ENCODE measurements at places on chromosomes 4 and X.

DNA sequence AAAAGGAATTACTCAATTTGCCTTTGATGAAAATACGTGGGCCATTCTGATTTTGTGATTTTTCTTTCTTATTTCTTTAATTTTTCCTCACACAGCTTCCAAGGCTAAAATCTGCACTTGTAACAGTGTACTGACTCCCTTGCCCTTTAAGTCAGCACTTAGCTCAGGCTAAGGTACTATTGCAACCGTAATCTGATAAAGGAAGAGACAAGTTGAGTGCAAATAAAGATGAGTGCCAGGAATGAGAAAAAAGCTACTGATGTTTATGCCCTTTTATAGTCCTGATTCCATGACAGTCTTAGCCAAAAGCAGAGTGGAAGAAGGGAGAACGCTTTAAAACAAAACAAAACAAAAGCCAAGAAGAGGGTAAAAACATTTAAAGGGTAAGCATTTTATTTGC, 6.0 kb downstream of the DMD start:
- DNase-seq: no peak

- DNase-seq: no peak
These were observed 115.7 kb upstream of the IL1RAPL2 start for GRCh38 chrX:104450316-104450715.

- DNase-seq: no peak
These were observed 46.4 kb downstream of the SH2D1A start for GRCh38 chrX:124392794-124393193.

DNA sequence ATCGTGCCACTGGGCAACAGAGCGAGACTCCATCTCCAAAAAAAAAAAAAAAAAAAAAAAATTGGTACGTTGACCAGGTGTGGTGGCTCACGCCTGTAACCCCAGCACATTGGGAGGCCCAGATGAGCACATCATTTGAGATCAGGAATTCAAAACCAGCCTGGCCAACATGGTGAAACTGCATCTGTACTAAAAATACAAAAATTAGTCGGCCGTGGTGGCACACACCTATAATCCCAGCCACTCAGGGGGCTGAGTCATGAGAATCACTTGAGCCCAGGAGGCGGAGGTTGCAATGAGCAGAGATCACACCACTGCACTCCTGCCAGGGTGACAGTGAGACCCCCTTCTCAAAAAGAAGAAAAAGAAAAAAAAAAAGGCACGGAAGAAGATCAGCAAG, 24.5 kb downstream of the RBMX start:
- DNase-seq: no peak

- no peak for DNase-seq
These were observed 2.5 kb upstream of the EFNB1 start for GRCh38 chrX:68826113-68826980.

GRCh38 chrX:49838374-49838773, 9.3 kb downstream of the PAGE4 start:
- no peak for DNase-seq

DNA sequence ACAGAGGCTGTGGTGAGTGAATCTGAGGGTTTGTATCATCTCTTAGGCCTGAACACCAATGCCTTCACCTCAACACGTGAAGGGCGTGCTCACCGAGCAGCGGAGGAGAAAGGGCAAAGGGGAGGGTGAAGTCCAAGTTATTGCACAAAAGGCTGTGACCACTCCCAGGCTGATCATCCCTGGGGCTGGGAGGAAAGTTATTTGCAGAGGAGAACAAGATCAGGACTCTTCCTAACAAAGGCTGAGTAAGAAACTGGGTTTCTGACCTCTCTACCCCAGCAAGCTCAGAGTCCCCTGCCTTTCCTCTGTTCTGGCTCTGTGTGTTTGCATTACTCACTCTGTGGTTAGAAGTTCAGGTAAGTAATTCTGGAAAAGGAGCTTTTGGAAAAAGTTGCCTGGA, 366.3 kb upstream of the CXorf51A start:
- no peak for DNase-seq

DNA sequence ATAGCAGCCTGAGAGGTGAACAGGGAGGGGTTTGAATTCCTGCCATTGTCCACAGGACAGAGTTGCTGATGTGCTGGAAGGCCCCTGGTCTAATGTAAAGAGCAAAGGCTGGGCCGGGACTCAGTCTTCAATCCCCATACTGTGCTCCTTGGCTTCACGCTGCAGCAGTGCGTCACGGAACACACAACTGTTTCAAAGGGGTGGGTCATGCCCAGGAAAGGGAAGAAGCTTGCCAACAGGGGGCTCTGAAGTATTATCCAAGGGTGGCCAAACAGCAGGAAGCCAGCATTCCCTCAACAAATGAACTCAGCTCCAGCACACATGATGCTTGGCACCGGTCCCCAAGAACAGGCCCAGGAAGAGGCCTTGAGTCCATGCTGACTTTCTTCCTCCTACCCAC, 122.5 kb downstream of the NFKB1 start:
- no peak for DNase-seq

DNA sequence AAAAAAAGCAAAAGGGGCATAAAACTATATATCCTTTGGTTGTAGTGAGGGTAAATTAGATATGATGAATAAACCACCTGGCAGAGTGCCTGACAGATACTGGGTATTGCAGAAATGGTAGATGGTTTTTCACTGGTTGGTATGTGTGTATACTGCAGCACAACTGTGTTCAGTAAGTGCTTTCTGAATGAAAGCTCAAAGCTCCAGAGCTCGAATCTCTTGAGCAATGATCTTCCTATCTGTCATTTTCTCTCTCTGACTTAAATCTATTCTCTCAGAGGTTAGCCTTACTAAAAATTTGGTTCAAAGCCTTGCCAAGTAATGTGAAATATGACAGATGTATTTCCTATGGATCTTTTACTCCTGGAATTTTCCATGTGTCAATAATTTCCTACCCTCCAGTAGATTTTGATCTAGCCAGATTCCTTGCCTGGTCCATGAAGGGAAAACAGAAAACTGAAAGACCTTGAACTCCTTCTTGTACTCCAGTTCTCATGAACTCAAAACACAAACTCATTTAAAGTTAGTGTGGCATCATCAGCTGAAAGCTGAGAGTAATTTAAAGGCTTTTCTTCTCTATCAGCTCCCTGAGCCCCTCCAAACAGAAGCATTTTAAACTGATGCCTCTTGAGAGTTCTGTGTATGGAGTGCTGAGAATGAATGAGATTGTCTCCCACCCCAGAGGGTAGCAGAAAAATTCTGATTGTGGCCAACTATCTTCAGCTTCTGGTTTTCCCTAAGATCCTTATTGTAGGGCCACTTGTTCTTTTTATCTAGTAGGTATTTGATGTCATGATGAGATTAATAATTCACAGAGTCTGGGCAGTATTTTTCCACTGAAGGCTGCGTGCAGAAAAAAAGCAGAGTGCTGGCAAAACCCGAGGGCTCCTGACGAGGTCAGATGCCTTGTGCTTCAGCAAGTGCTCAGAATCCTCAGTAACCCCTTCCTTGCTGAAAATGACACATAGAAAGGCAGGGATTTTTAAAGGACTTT, 363.4 kb upstream of the BOD1L1 start:
- no peak for DNase-seq

DNA sequence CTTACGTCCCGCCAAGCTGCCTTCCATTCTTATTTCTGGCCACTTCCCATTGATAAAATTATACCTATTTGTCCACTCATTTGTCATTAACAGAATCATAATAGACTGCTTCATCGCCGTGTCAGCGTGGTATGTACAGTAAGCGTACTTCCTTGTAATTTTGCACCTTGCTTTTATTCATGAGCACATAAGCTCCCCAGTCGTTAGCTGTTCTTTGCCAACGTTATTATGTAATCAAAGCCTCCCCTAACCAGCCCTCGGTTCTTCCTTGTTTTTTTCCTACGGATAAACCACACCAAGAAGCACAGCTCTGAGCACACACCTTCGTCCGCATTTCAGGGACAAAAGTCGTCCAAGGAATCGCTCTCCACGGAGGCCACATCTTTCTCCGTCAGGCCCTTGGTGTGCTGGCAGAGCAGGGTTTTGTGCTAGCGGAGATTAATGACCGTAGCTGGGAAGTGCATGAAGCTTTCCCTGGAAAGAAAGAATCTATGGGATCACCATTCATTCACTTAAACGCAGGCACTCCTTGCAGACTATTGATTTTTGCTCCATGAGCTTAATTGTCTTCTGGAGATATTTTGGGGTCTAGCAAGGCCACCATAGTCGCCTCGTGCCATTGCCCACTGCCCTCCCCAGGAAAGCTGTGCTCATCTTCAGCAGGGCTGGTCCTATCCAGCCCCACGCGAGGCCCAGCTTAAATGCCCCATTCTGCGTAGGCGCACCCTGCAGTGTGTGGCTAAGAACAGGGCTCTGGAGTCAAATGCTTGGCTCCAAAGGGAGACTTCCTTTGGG, 200.9 kb upstream of the PSAPL1 start:
- no peak for DNase-seq

DNA sequence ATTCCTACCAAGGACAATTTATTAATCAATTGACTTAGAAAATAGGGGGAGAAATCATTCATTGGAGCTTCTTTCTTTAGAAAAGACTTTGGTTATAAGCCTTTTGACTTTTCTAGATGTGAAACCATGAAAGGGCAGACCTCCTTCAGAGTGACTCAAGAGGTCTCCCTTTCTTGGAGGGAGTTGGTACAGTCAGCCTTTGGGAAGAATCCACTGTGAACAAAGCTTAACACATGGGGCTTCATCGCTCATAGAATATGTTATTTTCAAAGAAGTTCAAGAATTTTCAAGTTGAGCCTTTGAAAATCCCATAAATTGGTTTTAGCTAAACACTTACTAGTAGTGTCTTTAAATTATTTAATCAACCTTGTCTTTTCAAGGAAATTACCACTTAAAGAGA, 28.0 kb downstream of the RIPPLY1 start:
- DNase-seq: no peak

DNA sequence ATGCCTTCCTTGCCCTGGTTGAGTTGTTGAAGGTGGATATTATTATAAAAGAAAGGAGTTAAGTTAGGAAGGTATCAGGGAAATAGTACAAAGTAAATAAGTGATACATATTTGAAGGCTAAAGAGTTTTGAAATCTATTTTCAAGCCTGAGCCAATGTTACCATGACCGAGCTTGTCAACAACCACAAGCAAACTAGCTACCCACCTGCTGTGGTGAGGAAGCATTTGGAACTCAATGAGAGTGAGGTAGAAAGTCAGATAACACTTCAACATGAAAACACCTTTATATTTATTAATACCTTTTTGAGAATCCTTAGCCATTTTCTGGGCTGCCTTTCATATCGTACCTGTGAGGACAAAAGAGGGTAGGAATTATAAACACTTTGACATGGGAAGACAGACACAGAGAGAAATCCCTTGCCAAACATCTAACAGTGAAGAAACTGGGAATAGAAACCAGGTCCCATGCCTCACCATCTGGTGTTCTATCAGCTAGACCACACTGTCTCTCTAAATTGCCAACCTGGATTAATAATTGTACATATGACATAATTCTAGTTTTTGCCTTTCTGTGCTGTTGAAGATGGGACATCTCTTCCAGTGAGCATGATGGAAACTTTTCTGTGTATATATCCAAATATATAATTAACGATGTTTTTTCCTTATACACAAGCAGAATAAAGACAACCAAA, 606.4 kb upstream of the NR3C2 start:
- no peak for DNase-seq

DNA sequence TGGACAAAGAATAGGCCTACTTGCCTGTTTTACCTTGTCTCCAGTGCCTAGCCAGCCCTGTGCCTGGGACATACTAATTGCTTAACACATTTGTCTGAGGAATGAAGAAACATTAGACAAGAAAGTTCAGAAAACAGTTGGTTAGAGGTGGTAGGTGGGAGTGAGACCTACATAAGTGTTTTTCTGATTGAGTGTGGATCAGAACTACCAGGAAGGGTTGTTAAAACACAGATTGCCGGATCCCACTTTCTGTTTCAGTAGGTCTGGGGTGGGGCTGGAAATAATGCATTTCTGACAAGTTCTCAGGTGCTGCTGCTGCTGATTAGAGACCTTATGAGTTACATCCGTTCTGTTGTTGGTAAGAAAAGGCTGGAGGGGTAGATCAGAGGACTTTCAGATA, 5.7 kb upstream of the JADE1 start:
- no peak for DNase-seq

DNA sequence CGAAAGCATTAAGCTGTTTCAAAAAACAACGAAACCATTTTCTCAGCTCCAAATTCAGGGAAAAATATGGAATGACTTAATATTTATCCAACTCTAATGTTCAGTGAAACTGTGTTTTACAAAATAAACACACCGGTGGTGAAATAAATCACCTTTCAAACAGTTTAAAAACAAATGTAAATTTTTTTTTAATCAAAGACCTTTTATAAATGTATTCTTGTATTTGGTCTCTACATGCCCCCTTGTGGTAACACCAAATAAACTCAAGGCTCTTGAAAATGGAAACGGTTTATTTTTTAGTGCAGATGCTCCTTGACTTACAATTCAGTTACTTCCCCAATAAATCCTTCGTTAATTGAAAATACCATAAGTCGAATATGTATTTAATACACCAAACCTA, 45.8 kb upstream of the ITM2A start:
- DNase-seq: no peak

DNA sequence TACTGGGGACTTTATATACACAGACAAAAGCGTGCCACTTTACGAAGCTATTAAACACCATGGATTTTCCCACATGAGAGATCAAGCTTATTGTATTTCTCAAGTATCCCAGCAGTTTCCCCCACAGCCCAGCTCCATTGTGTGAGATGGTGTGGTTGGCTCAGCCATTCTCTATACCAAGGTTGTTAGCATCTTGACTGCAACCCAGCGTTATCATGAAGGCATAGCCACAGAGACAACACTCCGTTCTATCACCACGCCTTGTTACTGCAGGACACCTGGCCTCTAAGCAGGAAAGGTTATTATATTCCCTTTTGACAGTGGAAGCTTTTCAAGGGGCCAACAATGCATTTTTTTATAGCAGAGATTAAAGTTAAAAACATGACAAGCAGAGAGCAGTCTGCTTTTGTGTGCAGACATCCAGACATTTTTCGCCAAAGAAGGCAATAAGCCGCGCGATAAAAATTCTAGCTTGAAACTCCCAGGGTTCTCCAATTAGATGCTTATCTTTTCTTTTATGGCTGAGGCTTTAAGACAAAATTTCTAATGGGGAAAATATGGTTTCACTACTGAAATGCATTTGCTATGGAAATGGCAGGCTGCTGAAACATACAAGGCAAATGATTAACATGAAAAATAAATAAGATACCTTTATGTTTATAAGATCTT, 206.1 kb downstream of the MID1 start:
- no peak for DNase-seq

GRCh38 chr4:112348488-112349158, 51.5 kb downstream of the ALPK1 start:
- peak; percentile 77 for DNase-seq

- no peak for DNase-seq
These were observed 1216.8 kb upstream of the PABPC4L start for GRCh38 chr4:135418353-135418752.

GRCh38 chr4:137775701-137776100, 243.4 kb upstream of the PCDH18 start:
- DNase-seq: no peak

- DNase-seq: no peak
These were observed 243.8 kb downstream of the ADGRL3 start for GRCh38 chr4:61443813-61444510.

- DNase-seq: no peak
These were observed 496.0 kb upstream of the AGA start for GRCh38 chr4:177938226-177938625.
